ENCODE measurements at places on chromosomes 7 and 10.

DNA sequence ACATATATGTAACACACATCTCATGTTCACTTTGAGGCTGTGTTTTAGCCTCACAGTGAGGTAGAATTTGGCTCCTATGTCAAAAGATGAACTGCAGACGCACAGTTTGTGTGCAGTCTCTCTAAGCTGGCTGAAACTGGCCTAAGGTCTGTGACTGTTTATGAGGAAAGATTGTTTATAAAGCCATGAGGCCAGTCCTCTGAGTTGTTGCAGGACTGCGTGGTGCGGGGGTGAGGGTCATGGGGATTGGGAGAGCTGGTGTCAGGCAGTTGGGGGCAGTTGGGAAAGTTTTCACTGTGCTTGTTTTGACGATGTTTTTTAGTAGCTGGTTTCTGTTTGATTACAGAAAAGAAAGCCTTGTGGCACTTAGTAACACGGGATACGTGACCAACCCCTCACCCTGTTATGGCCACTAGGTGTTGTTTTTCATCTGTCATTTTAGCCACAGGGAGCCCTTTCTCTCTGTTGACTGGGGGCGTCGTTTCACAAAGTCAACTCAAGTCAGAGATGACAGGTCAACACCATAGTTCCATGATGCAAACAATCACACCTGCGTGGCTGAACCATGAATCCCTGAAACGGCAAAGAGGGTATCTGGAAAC lies 310.9 kb downstream of the CCDC3 start:
- no peak for DNase-seq

- no peak for DNase-seq
Measured at GRCh38 chr10:46294641-46295220, 7.9 kb downstream of the ANTXRL start.

DNA sequence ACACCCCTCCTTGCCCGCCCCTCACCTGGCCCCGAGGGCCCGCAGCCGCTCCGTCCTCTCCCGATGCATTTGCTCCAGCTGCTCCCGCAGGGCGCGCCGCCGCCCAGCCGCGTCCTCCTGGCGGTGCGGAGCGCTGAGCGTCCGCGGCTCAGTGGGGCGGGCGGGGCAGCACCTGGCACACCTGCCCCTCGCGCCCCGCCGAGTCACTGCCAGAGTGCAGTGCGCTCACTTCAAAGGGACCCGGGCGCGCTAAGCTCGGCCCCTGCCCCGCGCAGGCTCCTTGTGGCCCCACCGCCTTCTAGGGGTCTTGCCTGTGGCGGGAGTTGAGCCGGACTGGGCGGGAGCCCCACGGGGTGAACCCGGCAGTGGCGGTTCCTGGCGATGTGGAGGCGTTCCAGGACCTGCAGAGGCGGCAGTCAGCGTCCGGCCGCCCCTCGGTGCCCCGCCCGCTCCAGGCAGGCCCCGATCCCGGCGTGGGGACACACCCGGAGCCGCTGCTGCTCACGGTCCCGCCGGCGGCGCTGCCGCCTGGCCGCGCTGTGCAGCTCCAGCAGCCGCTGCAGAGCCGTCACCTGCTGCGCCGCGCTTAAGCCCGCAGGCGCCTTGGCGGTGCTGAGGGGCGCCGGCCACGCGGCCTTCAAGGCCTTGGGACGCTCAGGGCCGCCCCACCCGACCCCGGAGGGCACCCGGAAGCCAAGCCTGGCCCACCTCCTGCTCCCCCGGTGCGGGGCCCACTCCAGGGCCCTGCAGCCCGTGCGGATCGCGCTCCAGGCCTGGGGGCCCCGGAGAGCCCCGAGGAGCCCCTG lies 6.7 kb downstream of the ATP6V1F start:
- DNase-seq, result peak; percentile 15

GRCh38 chr7:68707159-68707558 lies 891.1 kb upstream of the AUTS2 start:
- DNase-seq, result no peak

GRCh38 chr10:97333601-97334369 lies 744 bp downstream of the FRAT2 start:
- DNase-seq, result no peak

GRCh38 chr10:89078724-89079672 lies 88.4 kb downstream of the FAS start:
- no peak for DNase-seq

DNA sequence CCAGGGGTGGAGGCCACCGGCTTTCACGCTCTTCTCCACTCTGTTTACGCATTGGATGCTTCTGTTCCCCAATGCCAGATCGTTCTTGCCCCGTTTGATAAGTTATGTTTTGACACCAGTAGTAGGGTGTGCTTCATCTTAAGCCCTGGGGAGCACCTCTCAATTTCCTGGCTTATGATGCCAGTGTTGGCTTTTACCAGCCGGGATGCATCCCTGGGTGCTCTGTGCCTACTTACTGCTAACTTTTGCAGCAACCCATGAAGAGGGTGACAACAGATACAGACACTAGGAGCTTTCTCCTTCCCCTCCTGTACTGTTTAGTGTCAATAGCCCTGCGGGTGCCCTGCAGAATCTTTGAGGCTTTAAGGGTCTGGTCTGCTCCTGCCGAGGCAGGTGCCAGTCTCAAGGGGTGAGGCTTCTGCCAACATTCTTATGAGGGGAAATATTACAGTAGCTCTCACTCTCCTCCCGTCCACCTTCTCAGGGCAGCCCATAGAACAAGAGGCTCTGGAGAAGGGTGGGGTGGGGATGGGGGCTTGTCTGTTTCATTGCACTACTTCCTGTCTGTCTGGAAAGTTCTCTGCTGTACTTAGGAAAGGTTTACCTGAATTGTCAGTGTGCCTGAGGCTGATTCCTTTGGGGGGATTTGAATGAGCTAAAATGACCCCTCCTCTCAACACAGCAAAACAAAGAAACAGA lies 23.3 kb downstream of the ADCY1 start:
- DNase-seq, result no peak

GRCh38 chr10:80411681-80412220 lies 3.4 kb downstream of the PRXL2A start:
- no peak for DNase-seq

- no peak for DNase-seq
Measured at GRCh38 chr7:45962861-45963260, 41.8 kb upstream of the IGFBP3 start.

GRCh38 chr7:153103202-153103601 lies 343.6 kb downstream of the ACTR3B start:
- no peak for DNase-seq

DNA sequence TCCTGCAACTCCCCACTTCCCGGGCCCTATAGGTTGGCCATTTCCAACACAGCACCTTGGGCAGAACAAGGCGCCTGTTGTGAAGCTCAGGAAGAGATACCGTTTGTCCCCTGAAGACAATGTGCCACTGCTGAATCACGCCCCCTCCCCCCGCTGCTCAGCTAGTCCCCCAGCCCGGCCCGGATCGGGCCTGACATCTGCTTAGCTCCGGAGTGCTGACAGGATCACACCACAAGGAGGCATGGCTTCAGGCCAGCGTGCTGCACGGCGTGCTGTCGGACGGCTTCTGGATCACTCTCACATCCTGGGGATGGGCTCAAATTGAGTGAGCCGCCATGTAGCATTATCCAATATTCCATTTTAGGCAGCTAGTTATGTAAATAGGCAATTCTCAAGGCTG lies 62.1 kb upstream of the EFCAB10 start:
- no peak for DNase-seq

GRCh38 chr7:108810756-108811385 lies 241.2 kb downstream of the DNAJB9 start:
- DNase-seq, result no peak

- DNase-seq, result no peak
Measured at GRCh38 chr7:41584746-41585145, 118.1 kb downstream of the INHBA start.

DNA sequence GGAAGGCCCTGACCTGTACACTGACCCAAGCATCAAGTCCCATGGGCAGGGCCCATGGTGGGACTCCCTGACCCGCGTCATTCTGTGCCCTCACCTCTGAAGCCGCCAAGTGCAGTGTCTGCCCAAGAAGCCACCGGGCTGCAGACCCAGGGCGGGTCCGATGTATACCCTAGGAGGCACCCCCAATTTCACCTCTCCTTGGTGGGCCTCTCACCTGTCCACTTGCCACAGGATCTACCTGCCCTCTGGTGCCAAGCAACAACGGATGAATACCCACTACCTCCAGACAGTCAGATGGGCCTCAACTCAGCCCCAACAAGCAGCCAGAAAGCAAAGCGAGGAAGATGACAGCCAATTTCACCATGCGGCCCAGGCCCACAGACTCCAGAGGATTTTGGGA lies 92.6 kb downstream of the CTBP2 start:
- no peak for DNase-seq

DNA sequence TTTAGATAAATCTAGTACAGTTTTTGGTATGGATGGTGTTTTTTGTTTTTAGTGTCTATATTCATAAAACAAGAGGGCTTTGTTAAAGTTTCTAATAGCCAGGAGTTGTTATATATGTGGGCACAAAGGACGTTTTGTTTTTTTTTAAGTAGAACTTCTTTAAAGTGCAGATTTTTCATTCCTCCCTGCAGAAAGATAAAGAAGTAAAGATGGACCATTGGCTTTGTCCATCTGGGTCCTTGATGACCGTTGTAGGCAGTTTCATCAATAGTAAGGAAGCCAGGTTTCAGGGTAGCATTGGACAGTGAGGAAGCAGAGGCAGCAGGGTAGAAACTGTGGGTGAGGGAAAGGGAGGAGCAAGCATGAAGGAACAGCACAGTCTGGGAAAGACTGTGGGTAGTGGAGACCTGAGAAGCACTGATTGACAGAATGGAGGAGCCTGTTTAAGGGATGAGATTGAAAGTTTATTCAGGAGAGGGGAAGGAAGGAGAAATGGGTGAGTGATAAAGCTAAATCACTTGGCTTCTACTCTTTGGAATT lies 5.3 kb downstream of the CALU start:
- DNase-seq, result no peak

DNA sequence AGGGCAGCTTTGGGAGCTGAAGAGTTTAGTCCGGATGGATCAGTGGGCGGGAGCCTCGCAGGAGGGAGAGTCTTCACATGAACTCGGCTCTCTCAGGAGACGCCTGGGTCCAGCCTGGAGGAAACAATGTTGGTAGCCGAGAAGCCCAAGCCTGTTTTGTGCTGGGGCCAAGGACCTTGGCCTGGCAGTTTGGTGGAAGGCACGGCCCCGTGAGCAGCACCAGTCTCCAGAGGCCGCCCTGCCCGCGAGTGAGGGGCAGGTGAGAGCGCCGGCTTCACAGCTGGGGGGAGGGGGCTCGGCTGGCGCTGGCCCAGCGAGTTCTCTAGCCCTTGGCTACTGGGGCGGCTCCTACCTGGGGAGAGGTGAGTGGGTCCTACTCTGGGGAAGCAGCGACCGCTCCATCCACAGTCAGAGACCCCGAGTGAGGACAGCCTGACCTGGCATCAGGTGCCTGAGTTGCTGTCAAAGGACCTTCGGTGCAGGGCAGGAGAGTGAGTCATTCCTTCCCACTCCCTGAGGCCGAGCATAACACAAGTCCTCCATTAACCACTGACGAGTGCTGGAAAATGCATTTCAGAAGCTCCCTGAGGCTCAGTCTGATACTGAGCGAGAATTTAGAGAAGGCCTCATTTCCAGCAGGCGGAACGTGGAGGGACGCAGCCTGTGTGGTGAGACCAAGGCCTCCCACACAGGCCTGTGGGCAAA lies 89.3 kb upstream of the DIP2C start:
- no peak for DNase-seq

- DNase-seq, result no peak
Measured at GRCh38 chr10:47353351-47353750, 5.2 kb downstream of the RBP3 start.
